ENCODE measurements at places on chromosomes 11 and 22.

DNA sequence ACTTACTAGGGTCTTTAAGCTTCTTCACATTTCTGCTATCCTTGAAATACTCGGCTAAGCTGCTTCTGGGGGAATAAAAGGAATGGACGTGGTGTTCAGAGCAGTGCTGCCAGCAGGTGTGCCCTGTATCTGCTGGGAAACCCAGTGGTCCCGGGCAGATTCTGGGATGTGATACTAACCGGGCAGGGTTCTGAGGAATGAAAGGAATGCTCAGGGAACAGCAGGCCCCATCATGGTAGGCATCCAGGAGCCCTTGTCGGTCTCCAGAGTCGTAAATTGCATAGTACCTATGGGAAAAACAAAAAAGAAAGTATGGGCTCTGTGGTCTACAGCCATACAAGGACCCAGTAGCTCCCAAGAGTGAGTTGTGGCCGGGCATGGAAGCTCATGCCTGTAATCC lies 4.5 kb upstream of the TMEM223 start:
- peaks cover 9% of the 10 kb centered on the region for H3K4me1 ChIP-seq
- H3K4me3 ChIP-seq: no peak overlapping the region
- no peaks in the 10 kb centered on the region for H3K27me3 ChIP-seq
- H3K27ac ChIP-seq: no peak overlapping the region

GRCh38 chr11:65210361-65210731 lies 28.6 kb downstream of the CAPN1 start:
- peaks cover 11% of the 10 kb centered on the region for H3K4me1 ChIP-seq
- H3K36me3 ChIP-seq: peaks cover 23% of the 10 kb centered on the region
- H3K4me3 ChIP-seq: no peak overlapping the region
- H3K27ac ChIP-seq: no peak overlapping the region
- no peak for DNase-seq
- H3K27me3 ChIP-seq: no peaks in the 10 kb centered on the region

- H3K36me3 ChIP-seq: peaks cover 44% of the 10 kb centered on the region
- H3K4me1 ChIP-seq: no peaks in the 10 kb centered on the region
- H3K27ac ChIP-seq: no peak overlapping the region
- H3K4me3 ChIP-seq: no peak overlapping the region
- no peaks in the 10 kb centered on the region for H3K27me3 ChIP-seq
Measured at GRCh38 chr22:20399866-20400605, 6.1 kb downstream of the ZNF74 start.

DNA sequence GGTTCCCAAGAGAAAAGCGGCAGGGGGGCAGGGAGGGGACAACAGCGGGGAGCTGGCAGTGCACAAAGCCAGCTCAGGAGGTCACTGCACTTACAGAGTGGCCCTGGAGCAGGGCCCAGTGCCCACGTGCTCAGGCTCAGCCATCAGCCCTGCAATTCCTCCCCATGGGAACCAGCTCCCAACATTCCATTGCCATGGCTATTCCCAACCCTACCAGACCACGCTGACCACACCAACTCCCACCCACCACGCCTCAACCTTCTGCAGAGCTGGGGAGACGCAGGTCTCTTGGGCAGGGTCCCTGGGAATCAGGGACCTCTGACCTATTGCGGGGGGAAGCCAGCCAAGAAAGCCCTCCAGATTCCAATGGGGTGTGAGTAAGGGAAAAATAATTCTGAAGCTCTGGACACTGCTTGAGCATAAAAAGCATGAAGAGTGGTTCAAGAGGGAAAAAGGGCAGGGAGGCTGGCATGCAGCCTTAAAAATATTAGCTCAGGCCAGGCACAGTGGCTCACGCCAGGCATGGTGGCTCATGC lies 38.3 kb upstream of the TFIP11 start:
- no peak overlapping the region for H3K4me3 ChIP-seq
- H3K36me3 ChIP-seq: no peaks in the 10 kb centered on the region
- H3K4me1 ChIP-seq: peaks cover 22% of the 10 kb centered on the region
- DNase-seq: no peak

DNA sequence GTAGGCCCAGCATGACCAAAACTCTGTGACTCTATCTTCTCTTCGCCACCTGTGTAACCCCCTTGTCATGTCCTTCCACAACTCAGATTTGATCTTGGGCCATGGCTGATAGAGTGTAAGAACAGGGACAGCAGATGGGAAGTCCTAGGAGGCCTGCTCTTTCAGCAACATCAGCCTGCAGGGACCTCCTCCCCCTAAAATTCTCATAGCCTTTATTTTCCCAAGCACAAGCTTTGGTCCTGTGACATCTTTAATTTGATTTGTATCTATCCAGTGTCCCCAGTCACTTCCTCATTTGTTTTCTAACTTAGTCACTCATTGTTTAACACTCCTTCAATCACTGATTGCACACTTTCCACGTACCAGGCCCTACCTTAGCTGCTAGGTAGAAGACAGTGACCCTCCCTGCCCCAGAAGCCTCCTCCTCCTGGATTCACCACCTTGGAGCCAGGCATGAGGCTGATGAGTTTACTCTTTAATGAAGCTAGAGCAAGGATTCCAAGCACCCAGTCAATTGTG lies 5.3 kb downstream of the UBQLN3 start:
- H3K4me3 ChIP-seq: no peak overlapping the region
- H3K4me1 ChIP-seq: no peaks in the 10 kb centered on the region
- H3K36me3 ChIP-seq: no peaks in the 10 kb centered on the region
- no peak for DNase-seq
- H3K27me3 ChIP-seq: no peaks in the 10 kb centered on the region
